ENCODE measurements at places on chromosomes 4 and X. TPM values are rescaled to one million over a fixed set of nuclear protein-coding genes. Genes with fewer than 3 reads are reported as not detected.

Gene PDGFC
- 8.8 TPM for total RNA-seq

Gene SUPT20HL1
- not detected for total RNA-seq

Gene ANAPC10
- 23.5 TPM for total RNA-seq

Gene ART3
- total RNA-seq = 0.33 TPM

Measured in vein endothelial cell (primary cell).